ENCODE measurements at places on chromosomes 7 and 10. TPM values are rescaled to one million over a fixed set of nuclear protein-coding genes. Genes with fewer than 3 reads are reported as not detected.

AGAP5 gene
- total RNA-seq: 1.6 TPM

ACSM6 gene
- not detected for total RNA-seq

PAXIP1 gene
- total RNA-seq: 18.0 TPM

FZD8 gene
- total RNA-seq: 55.9 TPM

CREB5 gene
- total RNA-seq: 9.3 TPM

TMEM130 gene
- not detected for total RNA-seq

PIP gene
- not detected for total RNA-seq

TMEM139 gene
- total RNA-seq: not detected

CYP2E1 gene
- total RNA-seq: 1.2 TPM

GPR158 gene
- 10.9 TPM for total RNA-seq

PTPRE gene
- 24.6 TPM for total RNA-seq

ATP6V0A4 gene
- total RNA-seq: 0.47 TPM

DPP6 gene
- not detected for total RNA-seq

DNA sequence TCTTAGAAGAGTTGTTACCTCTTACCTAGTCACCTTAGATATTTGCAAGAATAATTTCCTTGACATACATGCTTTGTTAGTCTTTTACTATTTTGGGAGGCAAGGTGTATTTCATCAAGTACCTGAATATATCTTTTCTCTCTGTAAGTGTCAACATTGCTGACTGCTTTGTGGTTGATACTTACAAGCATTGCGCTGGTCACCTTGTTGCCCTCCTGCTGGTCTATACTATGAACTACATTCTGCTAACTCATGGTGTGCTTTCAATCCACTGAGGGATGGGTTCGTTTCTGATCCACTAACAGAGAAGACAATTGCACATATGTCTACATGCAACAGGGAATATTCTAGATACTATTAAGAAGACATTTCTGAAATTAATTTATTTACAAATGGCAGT, 837.8 kb upstream of the COBL start:
- DNase-seq: no peak

GRCh38 chr7:67619175-67619574, 622.5 kb downstream of the TYW1 start:
- no peak for DNase-seq

GRCh38 chr7:12322284-12322902, 81.3 kb downstream of the VWDE start:
- no peak for DNase-seq

DNA sequence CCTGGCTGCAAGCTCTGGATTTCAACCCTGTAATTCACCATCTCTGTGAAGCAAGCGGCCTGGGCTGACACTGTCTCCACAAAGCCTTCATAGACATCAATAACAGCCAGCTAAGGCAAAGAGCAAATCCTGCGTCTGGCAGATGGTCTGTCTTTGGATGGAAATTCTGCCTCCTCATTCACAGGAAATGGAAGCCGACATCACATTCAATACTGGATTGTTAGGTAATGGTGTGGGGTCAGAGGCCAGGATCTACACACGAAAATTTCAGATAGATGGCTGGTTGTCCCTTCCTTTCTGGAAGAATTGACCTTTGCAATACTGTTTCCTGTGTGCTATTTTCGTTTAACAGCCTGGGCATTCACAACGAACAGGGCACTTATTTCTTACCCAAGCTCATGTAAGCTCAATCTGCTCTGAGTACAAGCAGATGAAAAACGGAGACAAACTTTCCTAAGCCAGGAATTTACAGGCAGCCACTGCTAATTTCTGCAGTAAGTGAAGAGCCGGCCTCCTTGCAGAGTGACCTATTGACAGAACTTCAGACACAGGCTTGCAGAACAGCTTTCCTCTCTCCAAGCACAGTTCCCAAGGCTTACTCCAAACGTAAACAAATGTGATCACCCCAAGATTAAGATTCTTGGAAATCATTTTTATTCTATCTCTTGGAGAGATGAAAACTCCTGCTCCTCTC, 3.1 kb upstream of the ADAM12 start:
- no peak for DNase-seq

GRCh38 chr7:128033246-128033645, 2.0 kb upstream of the LRRC4 start:
- DNase-seq: no peak

DNA sequence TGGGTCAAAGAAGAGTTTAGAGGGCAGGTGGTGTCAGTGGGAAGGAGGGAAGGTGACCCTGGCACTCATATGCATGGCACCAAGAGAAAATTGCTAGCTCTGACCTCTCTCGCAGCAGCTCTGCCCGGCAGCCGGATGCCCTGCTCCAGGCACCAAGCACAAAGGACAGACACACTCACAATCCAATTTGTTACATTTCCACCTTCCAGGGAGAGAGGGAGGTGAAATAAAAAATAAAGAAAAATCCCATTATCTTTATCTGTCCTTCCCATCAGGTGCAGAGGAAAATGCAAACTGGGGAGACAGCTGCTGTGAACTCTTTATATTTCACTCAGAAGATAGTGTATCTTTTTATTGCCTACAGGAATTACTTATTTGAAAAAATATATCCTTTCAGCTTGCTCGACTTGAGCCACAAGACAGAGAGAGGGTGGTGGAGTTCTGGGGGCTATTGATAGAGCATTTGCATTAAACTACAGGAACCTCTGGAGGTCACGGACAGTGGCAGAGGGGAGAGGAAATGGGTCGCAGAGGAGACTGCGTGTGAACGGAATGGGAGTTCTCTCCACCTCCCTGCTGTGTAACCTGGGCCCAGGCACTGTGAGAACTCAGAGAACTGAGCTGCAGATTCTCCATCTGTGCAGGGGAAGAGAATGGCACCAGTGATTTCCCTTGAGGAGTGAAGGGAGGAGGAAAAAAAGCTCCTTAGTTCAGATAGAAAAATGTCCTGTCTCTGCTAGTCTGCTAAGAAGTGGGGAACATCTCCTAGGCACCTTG, 421.4 kb downstream of the PLXNA4 start:
- DNase-seq: no peak

DNA sequence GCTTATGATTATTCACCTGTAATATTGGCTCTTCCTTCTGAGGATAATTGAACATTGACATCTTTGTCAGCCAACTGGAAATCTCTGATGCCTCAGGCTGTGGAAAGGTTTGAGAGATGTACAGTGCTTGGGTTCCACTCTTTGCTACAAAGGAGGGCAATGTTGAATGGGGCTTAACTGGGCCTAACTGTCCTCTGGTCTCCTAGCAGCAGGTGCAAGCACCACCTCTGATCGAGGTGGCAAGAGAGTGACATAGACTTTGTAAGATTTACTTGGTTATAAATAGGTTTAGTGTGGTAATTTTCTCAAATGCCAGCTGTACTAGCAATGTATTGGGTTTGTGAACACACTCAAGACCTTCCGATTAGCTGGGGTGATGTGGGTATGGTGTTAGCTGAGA, 21.1 kb downstream of the CYP2C8 start:
- no peak for DNase-seq

DNA sequence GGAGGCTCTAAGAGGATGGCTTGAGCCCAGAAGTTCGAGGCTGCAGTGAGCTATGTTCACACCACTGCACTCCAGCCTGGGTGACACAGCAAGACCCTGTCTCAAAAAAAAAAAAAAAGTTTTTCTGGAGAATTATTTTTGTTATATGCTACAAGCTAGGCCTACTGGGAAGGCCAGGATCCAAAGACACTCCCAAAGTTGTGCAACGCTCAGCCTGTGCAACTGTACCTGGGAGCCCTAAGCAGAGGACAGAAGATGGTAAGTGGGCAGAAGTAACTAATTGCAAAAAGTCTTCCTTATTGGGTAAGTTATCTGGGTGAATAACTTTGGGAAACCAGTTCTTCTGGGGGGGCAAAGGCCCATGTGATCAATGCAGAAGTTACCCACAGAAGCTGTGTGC, 17.3 kb downstream of the HIP1 start:
- no peak for DNase-seq

DNA sequence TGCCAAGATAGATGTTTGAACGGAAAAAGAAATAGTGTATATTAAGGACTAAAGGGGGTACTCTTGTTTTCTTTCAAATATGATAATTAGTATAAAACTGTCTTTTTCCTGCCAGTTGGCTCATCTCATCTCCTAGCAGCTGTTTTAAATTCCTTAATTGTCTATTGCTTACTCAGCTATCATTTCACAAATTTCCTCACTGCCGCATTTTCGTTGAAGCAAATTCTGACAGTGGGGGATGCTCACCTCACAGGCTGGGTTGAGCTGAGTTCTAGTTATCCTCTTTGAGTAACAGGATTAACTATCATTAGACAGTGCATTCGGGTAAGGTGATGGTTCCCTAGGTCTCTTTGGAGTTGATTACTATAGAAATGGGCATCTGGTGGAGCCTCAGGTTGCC, 592.0 kb downstream of the AUTS2 start:
- no peak for DNase-seq

DNA sequence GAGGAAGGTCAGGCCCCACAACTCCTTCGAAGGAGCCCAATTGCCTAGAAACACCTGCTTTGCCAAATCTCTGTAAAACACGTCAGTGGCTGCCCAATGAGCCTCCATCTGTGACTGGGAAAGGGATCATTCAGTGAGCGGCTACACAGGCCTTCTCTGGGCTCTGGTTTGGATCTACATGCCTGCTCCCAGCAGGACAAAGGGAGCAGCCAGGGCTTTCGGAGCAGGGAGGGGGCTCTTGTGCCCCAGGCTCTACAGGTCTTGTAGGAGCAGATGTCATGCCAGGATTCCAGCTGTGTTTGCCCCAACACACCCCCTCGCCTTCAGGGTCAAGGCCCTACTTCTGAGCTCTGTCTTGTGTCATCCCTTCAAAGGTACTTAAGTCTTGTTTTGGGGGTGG, 73.5 kb downstream of the CLEC2L start:
- no peak for DNase-seq

DNA sequence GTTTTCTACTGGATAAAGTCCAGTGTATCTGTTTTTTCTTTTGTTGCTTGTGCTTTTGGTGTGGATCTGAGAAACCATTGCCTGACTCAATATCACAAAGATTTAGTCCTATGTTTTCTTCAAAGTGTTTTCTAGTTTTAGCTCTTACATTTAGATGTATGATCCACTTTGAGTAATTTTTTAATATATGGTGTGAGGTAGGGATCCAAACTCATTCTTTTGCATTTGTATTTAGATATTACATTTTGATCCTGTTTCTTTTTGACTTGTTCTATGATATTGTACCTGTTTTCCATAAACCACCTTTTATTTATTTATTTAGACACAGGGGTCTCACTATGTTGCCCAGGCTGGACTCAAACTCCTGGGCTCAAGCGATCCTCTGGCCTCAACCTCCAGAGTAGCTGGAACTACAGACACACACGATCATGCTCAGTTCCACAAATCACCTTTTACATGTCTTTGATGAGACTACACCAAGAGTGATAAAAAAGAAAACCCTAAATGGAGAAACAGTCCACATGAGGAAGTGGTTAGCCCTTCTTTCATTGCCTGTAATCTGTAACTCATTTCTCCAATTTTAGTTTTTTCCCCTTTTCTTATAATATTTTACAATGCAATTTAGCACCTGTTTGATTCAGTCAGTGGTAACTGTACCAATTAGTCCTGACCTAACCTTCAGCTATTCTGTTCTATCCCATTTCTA, 86.0 kb downstream of the SLC37A3 start:
- DNase-seq: no peak

GRCh38 chr10:126639084-126639483, 31.4 kb downstream of the C10orf90 start:
- DNase-seq: no peak

DNA sequence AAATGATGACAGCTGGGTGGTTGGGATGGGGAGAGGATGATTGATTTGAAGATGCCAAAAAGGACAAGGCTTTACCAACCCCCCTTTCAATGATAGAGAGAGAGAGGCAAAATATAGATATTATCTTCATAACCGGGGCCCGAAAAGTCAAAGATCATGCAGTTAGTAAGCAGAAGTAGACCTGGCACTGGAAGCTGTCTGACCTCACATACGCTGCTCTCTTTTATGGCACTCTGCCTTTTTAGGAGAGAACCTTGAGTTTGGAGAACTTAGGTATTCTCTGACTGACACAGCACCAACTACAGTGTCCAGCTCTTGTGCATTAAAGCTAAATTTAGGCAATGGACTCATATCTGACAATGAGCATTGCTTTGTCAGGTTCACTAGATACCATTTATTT, 30.7 kb downstream of the CNNM2 start:
- DNase-seq: no peak

DNA sequence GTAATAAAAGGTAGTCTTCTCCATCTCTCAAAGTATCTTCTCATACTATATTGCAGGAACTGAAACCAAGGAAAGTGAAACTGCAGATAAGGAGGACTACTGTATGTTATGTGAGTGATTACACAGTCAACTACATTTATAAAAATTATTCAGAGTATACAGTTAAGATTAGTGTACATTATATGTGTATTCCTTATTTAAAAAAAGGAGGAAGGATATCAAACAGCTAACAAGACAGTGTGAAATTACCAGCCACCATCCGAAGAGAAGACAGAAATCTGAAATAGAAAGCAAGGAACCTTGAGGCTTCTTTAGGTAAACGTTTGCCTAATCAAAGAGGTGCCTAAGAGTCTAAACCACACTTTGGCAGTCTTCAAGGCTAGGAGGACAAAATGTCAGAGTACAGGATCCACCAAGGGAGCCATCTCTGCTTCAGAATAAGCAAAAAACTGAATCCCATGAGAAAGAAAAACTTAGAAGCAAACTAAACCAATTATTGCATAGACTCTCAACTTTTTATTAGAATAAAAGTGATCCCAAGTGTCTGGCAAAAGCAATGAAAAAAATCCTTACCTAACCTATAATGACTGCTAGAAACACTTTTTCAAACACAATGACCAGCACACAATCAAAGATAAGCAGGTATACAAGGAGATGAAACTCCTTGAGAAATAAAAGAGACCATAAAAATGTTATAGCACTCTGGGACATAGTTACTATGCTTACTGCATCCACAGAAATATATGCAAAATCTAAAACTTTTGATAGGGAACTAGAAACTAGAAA, 6.4 kb downstream of the USP6NL start:
- no peak for DNase-seq

DNA sequence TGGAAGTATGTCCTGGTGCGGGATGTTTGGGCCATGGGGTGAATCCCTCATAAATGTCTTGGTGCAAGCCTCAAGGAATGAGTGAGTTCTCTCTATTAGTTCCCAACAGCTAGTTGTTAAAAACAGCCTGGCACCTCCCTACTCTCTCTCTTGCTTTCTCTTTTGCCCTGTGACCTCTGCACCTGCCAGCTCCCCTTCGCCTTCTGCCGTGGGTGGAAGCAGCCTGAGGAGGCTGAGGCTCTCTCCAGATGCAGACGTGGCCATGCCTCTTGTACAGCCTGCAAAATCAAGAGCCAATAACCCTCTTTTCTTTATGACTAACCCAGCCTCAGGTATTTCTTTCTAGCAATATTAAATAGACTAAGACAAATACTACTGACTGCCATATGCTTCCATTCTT, 210.3 kb downstream of the POM121L12 start:
- DNase-seq: no peak

DNA sequence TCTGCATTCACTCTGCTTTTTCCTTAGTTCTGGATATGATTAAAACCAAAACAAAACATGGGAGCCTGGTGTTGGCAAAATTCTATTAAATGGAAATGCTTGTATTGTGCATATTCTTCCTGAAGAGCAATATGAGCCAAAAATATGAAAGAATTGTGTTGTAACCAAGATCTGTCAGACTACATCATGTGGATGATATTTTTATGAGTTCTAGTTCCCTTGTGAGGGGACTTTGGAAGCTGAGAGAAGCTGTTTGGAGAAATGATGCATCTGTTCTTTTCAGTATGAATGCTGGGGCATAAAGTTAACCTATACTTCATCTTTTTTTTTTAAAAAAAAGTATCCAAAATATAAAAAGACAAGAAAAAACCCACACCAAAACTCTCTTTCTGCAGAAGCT, 782.7 kb downstream of the ANKRD7 start:
- no peak for DNase-seq
